IMR-90 (cell line): ENCODE measurements at places on chromosomes 16 and 17.
A peak's percentile ranks its signal among the peaks of the same experiment; 100 is the strongest.

GRCh38 chr16:85718682-85719081, 29.9 kb upstream of the GINS2 start:
- no peak for DNase-seq

GRCh38 chr17:62062944-62063343, 2.1 kb downstream of the MED13 start:
- DNase-seq: no peak

DNA sequence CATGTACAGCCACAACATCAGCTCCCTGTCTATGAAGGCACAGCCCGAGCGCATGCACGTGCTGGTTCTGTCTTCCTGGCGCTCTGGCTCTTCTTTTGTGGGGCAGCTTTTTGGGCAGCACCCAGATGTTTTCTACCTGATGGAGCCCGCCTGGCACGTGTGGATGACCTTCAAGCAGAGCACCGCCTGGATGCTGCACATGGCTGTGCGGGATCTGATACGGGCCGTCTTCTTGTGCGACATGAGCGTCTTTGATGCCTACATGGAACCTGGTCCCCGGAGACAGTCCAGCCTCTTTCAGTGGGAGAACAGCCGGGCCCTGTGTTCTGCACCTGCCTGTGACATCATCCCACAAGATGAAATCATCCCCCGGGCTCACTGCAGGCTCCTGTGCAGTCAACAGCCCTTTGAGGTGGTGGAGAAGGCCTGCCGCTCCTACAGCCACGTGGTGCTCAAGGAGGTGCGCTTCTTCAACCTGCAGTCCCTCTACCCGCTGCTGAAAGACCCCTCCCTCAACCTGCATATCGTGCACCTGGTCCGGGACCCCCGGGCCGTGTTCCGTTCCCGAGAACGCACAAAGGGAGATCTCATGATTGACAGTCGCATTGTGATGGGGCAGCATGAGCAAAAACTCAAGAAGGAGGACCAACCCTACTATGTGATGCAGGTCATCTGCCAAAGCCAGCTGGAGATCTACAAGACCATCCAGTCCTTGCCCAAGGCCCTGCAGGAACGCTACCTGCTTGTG, 10.7 kb downstream of the CHST4 start:
- DNase-seq: no peak

DNA sequence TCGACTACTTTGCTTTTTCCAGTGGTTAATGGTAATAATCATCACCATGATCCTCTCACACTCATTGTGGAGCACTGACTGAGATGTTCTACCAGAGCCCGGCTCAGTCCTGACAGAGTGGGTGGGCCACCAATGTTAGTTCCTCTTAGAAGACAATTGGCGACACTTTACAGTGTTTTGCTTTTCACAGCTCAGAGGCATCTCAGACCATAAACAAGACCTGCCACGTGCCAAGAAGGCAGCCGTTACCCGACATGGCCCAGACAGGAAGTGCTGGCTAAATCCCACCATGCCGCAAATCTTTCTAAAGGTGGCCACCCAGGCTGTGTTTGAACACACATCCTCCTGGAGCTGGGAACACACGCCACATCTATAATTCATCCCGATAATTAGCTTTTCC, 103.7 kb downstream of the XYLT1 start:
- no peak for DNase-seq

GRCh38 chr17:6279659-6280058, 155.3 kb downstream of the AIPL1 start:
- DNase-seq: no peak

- peak; percentile 100 for DNase-seq
These were observed 84.3 kb downstream of the KSR1 start for GRCh38 chr17:27540318-27541101.
